ENCODE measurements at places on chromosomes 13 and 19. TPM values are rescaled to one million over a fixed set of nuclear protein-coding genes. Genes with fewer than 3 reads are reported as not detected.

The ARHGAP45 gene
- 10.4 TPM for polyA plus RNA-seq

The ZNF536 gene
- polyA plus RNA-seq: 4.7 TPM

The ADGRE3 gene
- polyA plus RNA-seq: not detected

The OXGR1 gene
- 0.27 TPM for polyA plus RNA-seq

The PSG6 gene
- polyA plus RNA-seq: 0.20 TPM

The TMEM238 gene
- 0.77 TPM for polyA plus RNA-seq

DNA sequence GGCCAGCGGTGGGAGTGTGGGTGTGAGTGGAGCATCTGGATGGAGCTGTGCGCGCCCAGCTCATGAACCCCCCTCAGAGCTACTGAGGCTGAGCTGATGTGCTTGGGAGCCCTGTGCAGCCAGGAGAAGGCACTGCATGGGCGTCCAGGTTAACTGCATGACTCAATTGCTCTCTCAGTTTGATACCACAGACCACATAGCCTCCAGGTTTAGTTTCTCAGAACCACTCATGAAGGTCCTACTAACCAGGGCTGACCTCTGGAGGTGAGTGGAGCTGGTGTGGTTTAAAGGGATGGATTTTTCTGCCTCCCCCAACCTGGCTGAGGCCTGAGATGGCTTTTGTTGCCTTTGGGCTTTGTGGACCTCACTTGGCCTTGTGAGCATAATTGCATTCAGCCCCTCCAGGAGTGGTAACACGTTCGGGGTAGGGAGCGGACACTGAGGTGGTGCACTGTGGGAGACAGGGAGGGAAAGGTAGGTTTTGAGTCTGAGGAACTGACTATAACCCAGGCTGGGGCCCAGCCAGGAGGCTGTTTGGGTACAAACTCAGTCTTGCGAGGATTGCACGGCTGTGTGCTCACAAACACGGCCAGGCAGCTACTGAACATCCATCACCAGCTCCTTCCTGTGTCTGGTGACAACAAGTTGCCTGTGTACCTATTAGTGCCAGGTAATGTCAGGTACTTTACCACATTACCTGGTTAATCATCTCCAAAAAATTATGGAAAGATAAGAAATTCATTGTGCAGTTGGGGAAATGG is 97.5 kb downstream of the RGCC start:
- DNase-seq: no peak

- DNase-seq: peak; percentile 86
Measured at GRCh38 chr13:77544355-77544754, 8.8 kb downstream of the SCEL start.

GRCh38 chr19:35254341-35255297 is 5.8 kb downstream of the LSR start:
- no peak for DNase-seq

DNA sequence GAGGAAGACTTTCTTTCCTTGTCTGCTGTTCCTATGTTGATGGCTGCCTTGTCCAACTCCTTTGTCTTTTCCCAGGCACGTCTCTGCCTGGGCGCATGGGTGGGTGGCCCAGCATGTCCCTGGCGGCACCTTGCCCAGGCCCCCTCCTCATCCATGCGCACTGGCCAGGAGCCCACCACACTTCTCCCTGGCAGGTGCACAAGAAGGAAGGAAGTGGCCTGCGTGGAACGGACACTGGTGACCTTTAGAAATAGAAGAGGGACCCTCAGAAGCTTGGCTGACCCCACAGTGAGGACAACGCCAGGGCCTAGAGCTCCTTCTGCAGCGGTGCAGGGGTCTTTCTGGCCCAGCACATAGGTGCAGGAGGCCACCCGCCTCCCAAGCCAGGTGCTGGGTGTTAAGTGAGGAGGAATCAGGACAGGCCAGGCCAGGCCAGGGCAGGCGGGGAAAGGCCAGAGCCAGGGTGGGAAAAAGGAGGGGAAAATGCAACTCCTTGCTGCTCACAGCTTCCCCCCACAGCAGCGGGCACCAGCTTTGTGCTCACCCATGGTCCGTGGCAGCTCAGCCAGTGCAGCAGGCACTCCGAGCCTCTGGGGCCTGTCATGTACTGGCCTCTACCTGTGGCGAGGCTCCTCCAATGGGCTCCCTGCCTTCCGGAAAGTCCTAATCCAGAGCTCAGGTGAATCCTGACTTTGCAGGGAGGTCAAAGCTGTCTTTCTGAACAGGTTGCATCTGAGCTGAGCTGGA is 104.0 kb downstream of the SOX1 start:
- no peak for DNase-seq

- no peak for DNase-seq
Measured at GRCh38 chr19:5039642-5040543, 71.0 kb downstream of the KDM4B start.

DNA sequence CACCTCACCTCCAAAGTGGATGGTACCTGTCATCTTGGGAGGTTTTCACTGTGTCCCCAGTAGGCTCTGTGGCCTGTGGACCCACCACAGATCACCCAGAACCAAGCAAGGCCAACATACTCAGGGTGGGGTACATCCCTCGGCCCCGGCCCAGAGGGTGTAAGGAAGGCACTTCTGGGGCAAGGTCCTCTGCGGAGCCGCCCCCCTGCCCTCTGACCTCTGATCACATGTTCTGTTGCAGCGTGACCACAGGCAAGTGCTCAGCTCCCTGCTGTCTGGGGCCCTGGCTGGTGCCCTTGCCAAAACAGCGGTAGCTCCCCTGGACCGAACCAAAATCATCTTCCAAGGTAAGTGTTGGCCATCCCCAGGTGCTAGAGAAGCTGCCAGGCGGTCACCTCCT is 36.7 kb downstream of the TMEM161A start:
- DNase-seq: no peak

GRCh38 chr13:50357586-50358118 is 342.4 kb downstream of the KCNRG start:
- DNase-seq: peak; percentile 80

GRCh38 chr13:113664751-113665596 is 2.0 kb upstream of the GRK1 start:
- no peak for DNase-seq

GRCh38 chr19:21434516-21434915 is 37.6 kb downstream of the ZNF493 start:
- DNase-seq: no peak

DNA sequence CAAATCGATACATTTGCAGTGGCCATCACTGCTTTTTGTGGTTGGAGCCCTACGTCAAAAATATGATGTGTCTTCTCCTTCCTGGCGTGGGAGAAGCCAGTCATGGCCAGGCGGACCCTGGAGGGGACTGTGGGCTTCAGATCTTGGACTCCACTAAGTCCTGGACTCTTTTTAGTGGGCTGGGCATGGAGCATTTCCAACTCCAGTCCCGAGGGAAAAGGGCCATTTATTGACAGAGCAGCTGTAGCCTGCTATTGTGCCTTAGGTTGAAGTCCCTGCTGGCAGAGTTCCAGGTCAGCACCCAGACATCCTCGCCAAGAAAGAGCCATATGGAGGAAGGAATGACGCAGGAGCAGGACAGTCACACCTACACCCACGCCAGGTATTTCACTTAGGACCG is 179.2 kb upstream of the ZNF507 start:
- no peak for DNase-seq

DNA sequence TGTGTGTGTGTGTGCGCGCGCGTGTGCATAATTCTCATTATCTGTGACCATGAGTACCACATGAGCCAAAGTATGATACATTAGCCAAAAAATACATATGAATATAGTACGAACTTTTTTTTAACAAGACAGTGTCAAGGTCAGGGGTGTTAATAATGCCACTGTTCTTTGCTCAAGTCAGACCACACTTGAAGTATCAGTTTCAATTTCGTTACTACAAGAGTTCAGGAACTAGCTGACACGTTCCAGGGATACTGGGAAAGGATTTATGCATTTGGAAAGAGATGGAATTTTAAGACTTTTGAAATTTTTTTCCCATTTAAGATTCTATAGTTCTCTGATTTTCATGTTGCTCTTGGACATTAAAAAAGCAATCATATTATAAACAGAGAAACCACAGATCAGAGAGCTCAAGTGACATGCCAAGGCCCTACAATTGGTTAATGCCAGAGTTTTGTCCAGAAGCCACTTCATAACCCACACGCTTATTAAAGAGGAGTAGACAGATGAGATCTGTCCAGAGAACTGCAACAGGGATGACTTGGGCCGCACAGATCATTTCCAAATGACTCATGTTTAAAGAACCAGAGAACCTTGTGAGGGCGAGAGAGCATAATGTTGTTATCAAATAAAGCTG is 718.8 kb upstream of the SGCG start:
- DNase-seq: peak; percentile 15

GRCh38 chr19:18840288-18841267 is 8.8 kb downstream of the UPF1 start:
- no peak for DNase-seq

DNA sequence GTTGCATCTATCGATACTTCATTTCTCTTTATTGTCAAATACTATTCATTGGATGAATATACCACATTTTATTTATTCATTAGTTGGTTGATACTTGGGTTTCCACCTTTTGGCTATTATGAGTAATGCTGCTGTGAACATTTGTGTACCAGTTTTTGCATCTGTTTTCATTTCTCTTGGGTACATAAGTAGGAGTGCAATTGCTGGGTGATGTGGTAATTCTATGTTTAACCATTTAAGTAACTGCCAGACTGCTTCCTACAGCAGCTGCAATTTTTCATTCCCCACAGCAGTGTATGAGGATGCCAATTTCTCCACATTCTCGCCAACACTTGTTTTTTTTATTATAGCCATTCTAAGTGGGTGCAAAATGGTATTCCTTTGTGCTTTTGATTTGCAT is 2.6 kb downstream of the KCNJ14 start:
- DNase-seq: no peak

DNA sequence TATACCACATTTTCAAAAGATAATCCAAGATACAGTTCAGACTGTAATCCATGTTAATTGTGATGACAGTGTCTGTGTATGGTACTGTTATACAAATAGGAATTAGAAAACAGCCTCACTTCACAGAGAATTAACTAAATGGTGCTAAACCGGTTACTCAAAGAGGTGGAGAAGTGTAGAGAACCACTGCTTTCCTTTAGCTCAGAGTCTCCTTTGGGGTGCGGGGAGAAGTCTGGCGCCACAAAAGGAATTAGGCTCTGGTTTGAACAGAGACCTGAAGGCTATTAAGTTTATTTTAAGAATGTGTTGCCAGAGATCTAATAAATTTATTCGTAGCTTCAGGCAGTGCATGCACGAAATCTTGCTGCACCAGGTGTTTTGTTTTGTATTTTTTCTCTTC is 65.8 kb downstream of the FREM2 start:
- DNase-seq: no peak

- DNase-seq: no peak
Measured at GRCh38 chr19:18832306-18833140, 764 bp downstream of the UPF1 start.

DNA sequence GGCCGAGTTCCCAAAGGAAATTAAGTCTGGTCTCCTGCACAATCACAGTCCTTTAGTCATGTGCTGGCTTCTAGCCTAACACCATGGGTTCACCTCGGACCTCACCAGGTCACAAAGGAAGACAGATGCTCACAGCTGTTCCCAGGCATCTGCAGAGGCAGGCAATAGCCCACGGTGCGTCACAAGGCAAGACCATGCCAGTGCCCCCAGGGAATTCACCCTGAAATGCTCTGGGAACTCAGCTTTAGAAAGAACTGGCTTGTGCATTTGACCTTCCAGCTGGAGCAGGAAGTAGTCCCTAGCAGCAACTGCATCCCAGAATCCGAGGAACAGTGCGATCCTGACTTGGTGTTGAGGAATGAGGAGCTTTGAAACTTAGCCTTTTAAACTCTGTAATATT is 96.8 kb upstream of the WASF3 start:
- no peak for DNase-seq

DNA sequence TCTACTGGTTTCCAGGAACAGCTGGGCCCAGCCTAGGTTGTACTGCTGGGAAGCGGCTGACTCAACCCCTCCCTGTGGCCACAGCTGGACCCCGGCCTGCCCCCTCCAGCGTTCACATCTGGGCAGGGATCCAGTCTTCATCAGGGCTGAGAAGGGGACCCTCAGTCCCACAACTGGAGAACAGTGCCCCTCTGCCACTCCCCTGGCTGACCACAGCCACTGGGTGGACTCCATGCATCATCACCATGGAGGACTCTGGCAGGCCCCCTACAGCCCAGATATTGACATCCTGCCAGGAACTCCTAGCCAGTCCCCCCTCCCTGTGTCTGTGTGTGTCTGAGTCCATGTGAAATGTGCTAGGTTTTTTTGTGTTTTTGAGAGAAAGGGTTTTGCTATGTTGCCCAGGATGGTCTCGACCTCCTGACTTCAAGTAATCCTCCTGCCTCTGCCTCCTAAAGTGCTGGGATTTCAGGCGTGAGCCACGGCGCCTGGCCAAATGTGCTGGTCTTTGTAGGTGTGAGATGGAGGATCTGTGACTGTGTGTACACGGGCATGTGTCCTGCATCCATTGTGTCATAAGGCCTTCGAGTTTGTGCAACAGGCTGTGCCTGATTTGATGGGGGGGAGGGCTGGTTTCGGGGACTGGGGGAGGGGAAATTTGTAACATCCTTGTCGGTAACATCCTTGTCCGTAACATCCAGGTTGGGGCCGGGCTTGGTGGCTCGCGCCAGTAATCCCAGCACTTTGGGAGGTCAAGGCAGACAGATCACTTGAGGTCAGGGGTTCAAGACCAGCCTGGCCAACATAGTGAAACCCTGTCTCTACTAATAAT is 4.0 kb upstream of the HOOK2 start:
- peak; percentile 80 for DNase-seq

GRCh38 chr19:14565765-14566711 is 5.8 kb downstream of the NDUFB7 start:
- no peak for DNase-seq

GRCh38 chr13:109684824-109685202 is 101.6 kb downstream of the IRS2 start:
- no peak for DNase-seq

- no peak for DNase-seq
Measured at GRCh38 chr13:23512762-23513395, 57.3 kb upstream of the TNFRSF19 start.

DNA sequence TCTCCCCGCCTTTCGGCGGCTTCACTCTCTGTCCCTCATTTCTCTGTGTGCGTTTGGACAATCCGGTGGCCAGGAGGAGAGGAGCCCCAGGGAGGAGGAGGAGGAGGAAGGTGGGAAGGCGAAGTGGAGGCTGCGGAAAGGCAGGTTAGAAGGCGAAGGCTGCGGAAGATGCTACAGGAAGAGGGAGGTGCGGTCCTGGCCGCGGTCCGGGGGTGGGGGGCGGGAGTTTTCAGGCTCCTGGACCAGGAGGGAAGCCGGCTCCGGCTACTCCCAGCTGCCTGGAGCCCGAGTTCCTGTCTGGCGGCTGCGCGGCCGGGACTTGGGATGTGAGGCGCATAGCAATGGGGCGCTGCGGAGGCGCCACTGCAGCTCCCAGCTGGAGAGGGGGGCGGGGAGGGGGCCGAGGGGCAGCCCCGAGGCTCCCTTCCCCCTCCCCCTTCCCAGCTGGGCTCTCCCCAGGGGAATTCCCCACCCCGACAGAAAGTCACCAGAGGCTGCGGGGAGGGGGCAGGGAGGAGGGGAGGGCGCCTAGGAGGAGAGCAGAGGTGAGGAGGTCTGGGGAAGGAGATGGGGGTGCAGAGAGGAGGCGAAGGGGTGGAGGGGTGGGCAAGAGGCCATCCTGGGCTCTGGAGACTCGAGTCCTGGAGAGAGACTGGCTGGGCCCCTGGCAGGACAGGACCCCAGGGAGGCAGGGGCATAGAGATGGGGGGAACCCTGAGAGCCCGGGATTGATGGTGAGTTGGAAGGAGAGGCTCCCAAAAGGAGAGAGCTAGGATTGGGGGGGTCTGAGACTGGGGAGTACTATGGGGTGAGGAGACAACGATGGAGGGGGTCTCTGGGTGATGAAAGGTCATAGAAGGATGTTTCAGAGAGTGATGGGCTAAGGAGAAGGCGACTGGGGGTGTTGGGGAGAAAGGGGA is 2.0 kb downstream of the LRRC4B start:
- DNase-seq: no peak

Measured in right lung (tissue), 10 donors.